ENCODE measurements at places on chromosomes 4 and X. TPM values are rescaled to one million over a fixed set of nuclear protein-coding genes. Genes with fewer than 3 reads are reported as not detected.

DNA sequence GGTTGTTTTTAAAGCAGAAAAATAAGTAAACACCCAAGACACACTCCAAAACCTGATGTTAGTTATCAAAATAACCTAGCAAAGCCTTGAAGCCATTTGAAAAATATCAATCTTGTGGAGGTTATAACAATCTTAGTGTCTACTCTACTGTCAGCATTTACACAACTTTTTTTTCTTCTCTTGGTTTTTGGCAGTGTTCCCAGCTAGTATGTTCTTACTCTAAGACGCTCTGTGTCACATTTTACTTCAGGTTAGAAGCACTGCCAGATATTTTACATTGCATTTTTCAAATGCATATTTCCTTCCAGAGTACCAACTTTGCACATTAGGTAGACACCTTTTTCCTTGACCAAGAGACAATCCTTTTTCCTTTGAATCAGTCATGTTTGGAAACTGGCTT, 114.0 kb upstream of the INPP4B start:
- no peak for DNase-seq

GRCh38 chr4:168248176-168248710, 70.3 kb downstream of the DDX60 start:
- DNase-seq: no peak

GRCh38 chr4:55251896-55252295, 94.1 kb upstream of the SRD5A3 start:
- no peak for DNase-seq

DNA sequence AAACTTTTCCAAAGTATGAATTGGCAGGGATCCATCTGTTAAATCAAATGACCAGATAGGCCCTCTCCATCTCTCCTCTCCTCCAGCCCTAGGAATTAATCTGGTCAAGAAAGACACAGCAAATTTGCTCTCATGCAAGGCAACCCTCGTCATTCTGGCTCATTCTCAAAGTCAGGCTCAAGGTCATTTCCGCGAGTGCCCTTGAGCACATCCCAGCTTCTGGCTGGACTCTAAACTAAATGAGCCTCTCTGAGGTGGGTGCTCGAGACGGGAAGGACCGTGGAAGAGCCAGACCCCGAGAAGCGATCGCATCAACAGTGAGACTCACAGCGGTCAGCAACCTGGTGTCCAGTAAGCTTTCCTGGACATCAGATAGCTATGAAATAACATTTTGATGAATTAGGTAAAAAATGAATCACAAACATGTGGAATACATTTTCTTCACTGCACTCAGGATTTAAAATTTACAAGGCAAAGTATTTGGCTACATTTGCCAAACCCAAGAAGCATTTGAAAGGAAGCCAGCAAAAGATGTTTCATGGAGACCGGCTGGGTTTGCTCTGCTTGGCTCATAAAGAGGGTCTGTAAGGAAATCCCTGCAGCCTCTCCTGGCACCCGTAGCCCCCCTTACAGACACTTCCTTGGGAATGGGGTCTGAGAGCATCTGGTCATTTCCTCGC, 121.0 kb downstream of the ENPP6 start:
- no peak for DNase-seq

DNA sequence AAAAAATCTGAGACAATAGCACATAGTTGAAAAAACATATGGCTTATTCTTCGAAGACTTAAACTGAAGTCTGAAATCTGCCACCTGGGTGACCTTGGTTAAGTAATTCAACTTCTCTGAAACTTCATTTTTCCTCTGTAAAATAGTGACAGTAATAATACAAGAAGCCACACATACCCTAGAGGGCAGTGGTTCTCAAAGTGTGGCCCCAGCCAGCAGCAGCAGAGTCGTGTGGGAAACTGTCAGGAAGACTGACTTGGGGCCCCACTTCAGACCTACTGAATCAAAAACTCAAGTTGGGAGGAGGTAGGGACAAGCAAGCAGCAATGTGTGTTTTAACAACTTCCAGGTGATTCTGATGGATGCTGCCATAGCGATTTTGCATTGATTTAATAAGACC, 249.9 kb downstream of the HNRNPD start:
- no peak for DNase-seq

GRCh38 chr4:184628103-184628502, 21.1 kb downstream of the CASP3 start:
- DNase-seq: no peak

DNA sequence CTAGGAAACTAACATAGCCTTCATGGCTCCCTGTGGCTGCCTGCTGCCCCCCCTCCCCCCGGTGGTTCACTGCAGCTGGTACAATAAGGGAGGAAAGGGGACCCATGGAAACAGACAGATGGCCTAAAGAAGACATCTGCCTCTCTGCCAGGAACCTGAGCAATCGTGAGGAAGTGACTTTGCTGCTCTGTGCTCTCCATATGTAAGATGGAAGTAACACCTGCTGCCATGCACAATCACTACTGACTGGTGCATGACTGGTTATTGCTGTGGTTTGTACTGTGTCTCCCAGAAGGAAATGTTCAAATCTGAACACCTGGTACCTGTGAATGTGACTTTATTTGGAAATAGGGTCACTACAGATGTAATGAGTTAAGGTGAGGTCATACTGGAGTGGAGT, 43.6 kb downstream of the CD99L2 start:
- DNase-seq: no peak

- no peak for DNase-seq
These were observed 64.2 kb upstream of the SPP1 start for GRCh38 chr4:87911252-87911774.

DNA sequence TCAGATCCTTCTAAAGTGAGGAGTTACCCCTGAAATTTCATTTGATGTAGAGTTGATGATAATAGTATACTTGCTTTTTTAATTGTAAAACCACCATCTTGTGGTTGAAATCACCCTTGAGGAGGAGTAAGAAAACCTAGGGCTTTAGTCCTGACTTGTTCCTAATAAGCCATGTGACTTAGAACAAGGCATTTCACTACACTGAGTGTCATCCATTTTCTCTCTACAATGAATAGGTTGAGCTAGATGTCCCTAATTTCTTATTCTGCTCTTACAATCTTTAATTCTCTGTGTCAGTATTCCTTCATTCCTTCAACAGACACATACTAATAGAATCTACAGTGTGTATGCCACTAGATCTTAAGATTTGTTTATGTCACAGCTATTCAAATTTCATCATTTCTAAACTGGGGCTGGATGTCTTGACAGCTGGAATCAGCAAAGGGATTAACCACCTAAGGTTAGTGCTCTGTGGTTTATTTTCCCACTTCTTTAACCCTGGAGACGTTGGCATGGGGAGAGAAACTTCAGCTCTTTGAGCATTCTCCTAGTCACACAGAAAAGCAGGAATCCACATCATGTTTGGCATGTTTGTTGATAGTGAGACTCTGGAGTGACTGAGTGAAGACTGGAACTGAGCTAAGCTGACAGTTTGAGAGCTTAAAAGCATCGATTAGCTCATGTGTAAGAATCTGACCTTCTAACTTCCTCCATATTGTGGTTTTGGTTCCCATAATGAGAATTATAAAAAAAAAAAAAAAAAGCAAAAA, 246.3 kb downstream of the NDST4 start:
- DNase-seq: no peak

DNA sequence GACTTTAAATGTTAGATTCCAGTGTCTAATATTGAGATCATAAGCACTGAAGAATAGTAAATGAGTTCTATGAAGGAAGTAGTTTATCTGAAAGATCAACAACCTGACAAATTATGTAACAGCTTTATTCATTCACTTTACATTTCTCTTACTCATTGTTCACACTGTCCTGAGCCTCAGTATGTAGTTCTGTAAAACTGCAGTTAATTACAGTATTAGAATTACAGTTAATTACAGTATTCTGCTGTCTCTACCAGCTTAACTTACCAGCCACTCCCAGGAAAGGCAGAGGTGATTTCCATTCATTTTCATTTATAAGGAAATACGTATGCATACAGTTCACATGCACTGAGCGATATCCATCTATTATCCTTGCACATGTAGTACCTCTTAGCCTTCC, 32.7 kb downstream of the NFKB1 start:
- no peak for DNase-seq

DNA sequence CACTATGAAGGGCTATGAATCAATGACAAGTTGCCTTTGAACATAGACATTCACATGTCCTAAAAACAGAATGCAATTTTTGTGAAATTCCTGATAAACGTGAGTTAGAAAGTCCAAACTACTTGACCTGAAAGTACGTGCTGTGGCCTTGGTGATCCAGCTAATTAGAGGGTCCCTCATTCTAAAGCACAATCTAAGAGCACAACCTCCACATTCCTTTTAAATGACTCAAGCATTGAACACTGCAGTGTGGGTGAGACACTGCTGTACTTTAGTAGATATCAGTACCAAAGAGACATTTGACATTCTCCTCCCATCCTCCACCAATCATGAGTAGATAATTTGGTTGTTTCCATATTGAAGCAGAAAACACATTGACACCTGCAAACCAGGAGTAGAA, 73.5 kb downstream of the FAM47B start:
- no peak for DNase-seq

DNA sequence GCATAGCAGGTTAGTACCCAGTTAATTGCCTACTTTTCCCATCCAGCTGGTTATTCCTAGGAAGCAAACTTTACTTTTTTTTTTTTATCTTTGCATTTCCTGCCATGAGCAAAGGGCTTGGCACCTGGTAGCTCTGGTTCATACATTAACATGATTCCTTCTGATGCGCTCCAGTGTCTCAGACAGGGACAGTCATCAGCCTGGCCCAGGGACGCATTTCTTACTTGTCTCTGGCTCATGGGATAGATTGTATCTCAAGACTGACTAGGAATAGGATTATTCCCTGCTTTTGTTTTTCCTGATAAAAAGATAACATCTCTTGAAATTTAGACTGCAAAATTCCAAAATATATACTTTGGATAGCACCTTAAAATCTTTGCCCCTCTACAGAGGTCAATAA, 571.5 kb upstream of the TENM3 start:
- no peak for DNase-seq

DNA sequence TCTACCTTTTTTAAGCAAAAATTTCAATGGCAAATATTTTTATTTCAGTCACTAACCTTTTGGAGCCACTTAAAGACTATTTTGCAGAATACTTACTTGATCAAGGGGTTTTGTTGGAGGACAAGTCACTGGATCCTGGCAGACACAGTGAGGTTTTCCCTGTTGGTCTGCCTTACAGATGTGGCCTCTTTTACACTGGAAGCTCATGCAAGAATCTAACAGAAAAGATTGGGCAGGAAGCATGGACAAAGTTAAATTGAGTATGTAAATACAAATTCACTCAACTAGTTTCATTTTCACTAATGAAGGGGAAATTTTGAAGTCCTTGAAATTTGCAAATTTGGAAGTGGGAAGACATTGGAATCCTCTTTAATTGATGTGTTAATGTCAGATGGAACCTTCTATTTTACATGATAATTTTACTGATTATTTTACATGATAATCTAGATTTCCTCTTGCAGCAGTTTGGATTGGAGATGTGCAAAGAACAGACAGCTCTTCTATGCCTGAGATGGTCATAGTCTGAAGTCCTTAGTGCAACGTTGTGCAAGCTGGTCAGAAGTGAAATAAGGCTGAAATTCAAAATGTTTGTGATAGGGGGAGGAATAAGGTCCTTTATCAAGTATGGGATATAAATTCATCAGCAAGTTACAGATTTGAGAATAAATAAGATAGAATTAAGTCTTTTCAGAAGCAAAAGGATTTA, 38.4 kb downstream of the SPARCL1 start:
- no peak for DNase-seq

DNA sequence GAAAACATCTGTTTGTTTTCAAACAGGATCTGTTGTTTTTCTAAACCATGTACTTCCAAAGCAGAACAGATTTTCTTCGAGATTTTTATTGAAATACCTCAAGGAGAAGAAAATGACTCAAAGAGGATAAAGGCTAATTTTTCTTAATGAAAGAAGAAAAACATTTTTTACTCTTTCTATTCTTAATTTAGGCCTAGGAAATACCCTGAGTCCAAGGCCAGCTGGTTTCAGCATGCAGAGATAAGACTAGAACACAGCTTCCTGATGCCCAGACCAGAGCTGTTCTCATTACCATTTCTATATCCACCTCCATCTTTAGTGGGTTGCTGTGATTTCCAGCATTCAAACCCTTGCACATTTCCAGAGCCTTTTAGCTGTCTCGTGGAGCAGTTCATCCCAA, 18.3 kb downstream of the GAB1 start:
- DNase-seq: no peak

GRCh38 chrX:121894756-121895155, 847.3 kb downstream of the GLUD2 start:
- DNase-seq: no peak

GRCh38 chr4:154009191-154009590, 220.3 kb upstream of the SFRP2 start:
- DNase-seq: no peak

DNA sequence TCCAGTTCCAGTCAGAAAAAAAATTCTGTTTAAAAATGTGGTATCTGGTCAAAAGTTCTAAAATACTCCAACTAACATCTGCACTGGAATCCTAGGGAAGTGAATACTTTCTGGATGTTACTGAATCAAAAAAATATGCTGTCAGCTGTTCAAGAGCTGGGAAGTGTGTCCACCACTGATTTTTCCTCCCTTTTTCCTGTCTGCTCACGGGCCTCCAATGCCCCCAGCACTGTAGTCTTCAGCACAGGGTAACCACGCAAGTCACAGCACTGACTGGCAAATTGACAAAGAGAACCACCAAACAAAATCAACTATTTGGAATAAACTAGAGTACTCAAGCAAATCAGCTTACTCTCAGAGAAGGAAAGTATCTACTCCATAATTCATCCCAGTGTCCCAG, 9.9 kb downstream of the VEGFC start:
- DNase-seq: no peak

DNA sequence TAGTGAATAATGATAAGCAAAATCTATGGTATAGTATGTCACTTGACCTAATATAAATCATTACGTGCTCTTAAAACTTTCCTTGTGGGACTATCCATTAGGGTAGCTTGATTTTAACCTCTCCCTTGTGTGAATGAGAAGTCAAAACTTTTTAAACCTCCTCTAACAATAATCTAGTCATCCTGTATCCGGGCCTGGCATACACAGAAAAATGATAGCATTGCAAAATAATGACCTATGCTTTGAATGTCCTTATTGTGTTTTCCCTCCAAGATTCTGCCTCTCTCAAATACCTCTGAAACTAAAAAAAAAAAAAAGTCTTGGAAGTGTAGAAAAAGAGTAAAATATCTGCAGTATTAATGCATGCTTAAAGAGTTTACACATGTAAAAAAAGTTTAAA, 250.0 kb upstream of the NDST3 start:
- no peak for DNase-seq

Gene ASB5
- polyA plus RNA-seq: 2.0 TPM

Gene DOCK11
- 6.8 TPM for polyA plus RNA-seq

Gene EIF1AX
- polyA plus RNA-seq: 25.0 TPM

Gene ACSL4
- polyA plus RNA-seq: 44.3 TPM

Gene CSAG3
- polyA plus RNA-seq: not detected

Gene UGT2B11
- polyA plus RNA-seq: not detected

Gene KIT
- polyA plus RNA-seq: 4.0 TPM

Gene GPAT3
- 4.0 TPM for polyA plus RNA-seq

Gene COL4A5
- 5.5 TPM for polyA plus RNA-seq

Gene PLAC8
- 47.6 TPM for polyA plus RNA-seq

Gene GATA1
- not detected for polyA plus RNA-seq

Gene ARHGEF38
- polyA plus RNA-seq: 0.61 TPM

Gene GPR82
- polyA plus RNA-seq: 0.18 TPM

Gene IL2
- polyA plus RNA-seq: not detected

Gene CLNK
- polyA plus RNA-seq: not detected
